ENCODE measurements at places on chromosomes 5 and 9. TPM values are rescaled to one million over a fixed set of nuclear protein-coding genes. Genes with fewer than 3 reads are reported as not detected.

GRCh38 chr5:111942201-111942600, 185.2 kb upstream of the NREP start:
- H3K4me1 ChIP-seq: peaks cover 8% of the 10 kb centered on the region
- H3K27ac ChIP-seq: no peak overlapping the region
- H3K4me3 ChIP-seq: no peak overlapping the region
- H3K36me3 ChIP-seq: no peaks in the 10 kb centered on the region

- H3K4me3 ChIP-seq: no peak overlapping the region
- H3K36me3 ChIP-seq: no peaks in the 10 kb centered on the region
- no peak overlapping the region for H3K27ac ChIP-seq
- no peak for DNase-seq
These were observed 19.3 kb downstream of the PGGT1B start for GRCh38 chr5:115243412-115243811.

DNA sequence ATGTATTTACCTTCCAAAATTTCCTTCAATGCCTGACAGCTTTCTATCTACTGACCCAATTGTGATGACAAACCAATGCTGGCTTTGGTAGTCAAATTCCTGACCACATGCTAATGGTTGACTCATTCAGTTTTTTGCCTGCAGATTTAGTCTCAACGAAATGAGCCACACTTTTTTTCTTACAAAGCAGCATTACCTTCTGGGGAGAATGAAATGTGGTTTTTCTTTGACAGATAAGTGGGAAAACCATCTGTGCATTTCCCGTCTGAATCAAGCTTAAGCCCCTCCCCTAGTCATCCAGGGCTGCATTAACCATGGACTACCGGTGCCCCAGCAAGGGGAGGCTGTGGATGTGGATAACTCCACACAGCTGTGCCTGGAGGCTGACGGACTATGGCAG, 99.6 kb upstream of the TAF11L2 start:
- H3K4me1 ChIP-seq: peaks cover 35% of the 10 kb centered on the region
- H3K27me3 ChIP-seq: no peaks in the 10 kb centered on the region
- H3K36me3 ChIP-seq: no peaks in the 10 kb centered on the region
- H3K27ac ChIP-seq: no peak overlapping the region
- no peak overlapping the region for H3K4me3 ChIP-seq
- no peak for DNase-seq

DNA sequence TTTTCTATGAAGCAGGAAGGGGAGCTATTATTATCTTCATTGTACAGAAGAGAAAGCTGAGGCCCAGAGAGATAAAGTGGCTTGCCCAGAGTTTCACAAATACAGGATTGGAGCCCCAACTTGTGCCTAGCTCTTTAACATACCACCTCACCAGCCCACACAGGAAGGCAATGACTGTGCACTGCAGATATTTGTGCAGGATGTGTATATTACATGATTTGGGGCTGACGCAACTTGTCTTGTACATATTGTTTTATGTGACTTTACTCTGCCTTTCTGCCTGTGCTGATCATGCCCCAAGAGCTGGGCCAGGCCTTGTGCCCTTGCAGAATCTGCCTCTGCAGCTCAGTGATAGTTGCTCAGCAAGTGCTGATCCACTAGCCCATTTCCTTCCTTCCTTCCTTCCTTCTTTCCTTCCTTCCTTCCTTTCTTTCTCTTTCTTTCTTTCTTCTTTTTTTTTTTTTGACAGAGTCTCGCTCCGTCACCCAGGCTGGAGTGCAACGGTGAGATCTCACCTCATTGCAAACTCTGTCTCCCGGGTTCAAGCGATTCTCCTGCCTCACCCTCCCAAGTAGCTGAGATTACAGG, 106.6 kb upstream of the TBCA start:
- H3K4me3 ChIP-seq: no peak overlapping the region
- DNase-seq: no peak
- H3K27me3 ChIP-seq: peaks cover 9% of the 10 kb centered on the region
- no peak overlapping the region for H3K27ac ChIP-seq
- H3K36me3 ChIP-seq: no peaks in the 10 kb centered on the region

DNA sequence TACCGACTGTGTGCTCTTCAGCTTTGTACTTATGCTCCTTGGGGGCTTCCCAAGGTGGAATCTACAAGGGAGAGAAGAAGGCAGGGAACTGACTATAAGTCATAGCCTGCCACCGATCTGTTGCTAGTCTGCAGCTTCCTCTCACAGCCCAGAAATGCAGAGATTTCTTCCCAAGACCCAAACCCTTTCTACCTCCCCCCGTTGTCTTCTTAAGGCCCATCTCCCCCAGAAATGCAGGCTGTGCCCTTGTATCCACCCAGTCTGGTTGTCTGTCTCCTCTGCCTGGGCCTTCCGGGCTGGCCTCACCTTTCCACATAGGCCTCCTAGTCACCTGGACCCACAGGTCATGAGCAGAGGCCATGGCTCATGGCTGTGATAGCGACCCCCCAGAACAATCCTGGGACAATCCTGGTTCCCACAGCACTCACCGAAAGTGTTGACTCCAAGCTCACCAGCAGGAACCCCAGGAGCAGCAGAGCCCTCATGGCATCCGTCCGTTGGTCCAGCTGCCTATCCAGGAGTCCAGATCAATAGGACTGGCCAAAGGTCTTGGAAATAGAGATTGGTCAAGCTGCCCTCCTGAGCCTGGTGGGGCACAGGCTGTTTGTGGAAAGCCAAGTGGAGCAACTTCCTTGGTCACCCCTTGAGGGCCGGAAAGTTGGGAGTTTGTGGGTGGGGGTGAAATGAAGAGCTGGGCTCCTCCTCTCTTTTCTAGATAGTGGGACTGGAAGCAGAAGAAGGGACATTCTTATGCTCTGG, at the start of gene F12:
F12 (minus strand) TSS at position 522 of the 759 bp plus-strand sequence; CDS start at position 485, 37 bp downstream.
- DNase-seq: no peak
- no peaks in the 10 kb centered on the region for H3K36me3 ChIP-seq
- H3K27me3 ChIP-seq: peaks cover 68% of the 10 kb centered on the region
- H3K4me1 ChIP-seq: peaks cover 2% of the 10 kb centered on the region

Gene PFN3
- total RNA-seq: not detected

Gene EQTN
- 3.4 TPM for total RNA-seq

DNA sequence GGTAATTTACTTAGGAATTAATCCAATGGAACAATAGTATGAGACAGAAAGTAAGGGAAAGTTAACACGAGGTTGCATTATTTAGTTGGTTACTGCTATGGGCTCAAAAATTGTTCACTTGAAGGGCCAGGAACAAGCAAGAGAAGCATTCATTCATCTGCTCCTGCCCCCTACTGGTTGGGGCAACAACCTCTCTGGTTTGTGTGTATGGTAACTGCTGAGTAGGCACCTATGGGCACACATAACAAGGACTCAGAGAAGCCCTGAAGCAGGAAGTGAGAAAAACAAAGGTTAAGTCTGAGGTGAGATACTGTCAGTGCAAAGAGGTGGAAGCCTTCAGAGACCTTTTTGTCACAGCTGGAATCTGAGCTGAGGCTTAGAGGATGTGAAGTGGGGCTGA, 34.4 kb upstream of the RANBP6 start:
- H3K4me1 ChIP-seq: peaks cover 5% of the 10 kb centered on the region
- no peaks in the 10 kb centered on the region for H3K36me3 ChIP-seq
- no peak overlapping the region for H3K4me3 ChIP-seq
- peaks cover 21% of the 10 kb centered on the region for H3K27me3 ChIP-seq
- H3K27ac ChIP-seq: no peak overlapping the region
- DNase-seq: no peak

- H3K4me3 ChIP-seq: no peak overlapping the region
- no peak overlapping the region for H3K27ac ChIP-seq
- DNase-seq: no peak
- no peaks in the 10 kb centered on the region for H3K27me3 ChIP-seq
These were observed 10.0 kb downstream of the SPINK4 start for GRCh38 chr9:33249983-33250382.

Gene SLC6A3
- 0.32 TPM for total RNA-seq

Gene MELK
- 112 TPM for total RNA-seq

All from neural progenitor cell (in vitro differentiated cells).